SK-N-SH (cell line): ENCODE measurements at places on chromosomes 3 and 15. TPM values are rescaled to one million over a fixed set of nuclear protein-coding genes. Genes with fewer than 3 reads are reported as not detected.

Gene OGG1
- 26.8 and 30.9 TPM in 2 replicates for polyA plus RNA-seq

DNA sequence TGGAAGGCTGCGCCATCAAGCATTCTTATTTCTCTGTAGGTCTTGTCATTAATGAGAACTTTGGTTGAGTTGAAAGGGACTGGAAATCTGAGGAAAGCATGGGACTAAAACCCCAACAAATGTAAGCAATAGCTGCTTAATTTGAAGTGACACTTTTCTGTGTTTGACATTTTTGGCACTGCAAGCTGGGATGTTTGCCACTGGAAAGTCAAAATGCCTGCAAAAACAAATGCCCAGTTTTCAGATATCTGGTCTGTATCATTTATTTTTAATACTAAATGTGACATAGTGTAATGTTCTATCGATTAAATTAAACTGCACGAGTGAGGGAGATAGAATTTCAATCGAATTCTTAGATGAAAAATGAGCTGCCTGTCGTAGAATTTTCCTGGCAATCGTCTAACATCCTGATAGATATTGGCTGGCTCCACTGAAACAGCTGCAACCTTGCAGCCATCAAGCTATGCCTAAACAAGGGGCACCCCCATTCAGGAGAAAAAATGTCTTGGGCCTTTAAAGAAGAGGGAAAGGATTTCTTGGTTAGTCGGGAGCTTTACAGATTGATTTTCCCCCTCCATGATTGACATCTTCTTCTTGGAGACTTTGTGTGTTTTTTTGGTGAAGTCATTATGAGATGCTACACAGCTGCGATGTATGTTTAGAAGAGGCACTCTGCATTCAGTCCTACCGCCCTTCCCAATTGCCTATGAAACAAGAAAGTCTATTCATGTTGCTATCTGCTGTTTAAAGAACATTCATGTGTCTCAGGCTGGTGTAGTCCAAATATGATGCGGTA is 316.7 kb upstream of the TBL1XR1 start:
- no peak for DNase-seq
- H3K4me1 ChIP-seq: no peaks in the 10 kb centered on the region
- no peaks in the 10 kb centered on the region for H3K36me3 ChIP-seq
- H3K27ac ChIP-seq: peak overlapping the region; percentile 68; the same call in 1 of the 2 replicates

- H3K27ac ChIP-seq: no peak overlapping the region
- no peaks in the 10 kb centered on the region for H3K4me1 ChIP-seq
- H3K36me3 ChIP-seq: no peaks in the 10 kb centered on the region
- no peaks in the 10 kb centered on the region for H3K27me3 ChIP-seq
- no peak for DNase-seq
Measured at GRCh38 chr3:137746808-137747207, 17.3 kb upstream of the SOX14 start.

Gene WNT5A
- polyA plus RNA-seq: 27.1 and 30.7 TPM in 2 replicates

DNA sequence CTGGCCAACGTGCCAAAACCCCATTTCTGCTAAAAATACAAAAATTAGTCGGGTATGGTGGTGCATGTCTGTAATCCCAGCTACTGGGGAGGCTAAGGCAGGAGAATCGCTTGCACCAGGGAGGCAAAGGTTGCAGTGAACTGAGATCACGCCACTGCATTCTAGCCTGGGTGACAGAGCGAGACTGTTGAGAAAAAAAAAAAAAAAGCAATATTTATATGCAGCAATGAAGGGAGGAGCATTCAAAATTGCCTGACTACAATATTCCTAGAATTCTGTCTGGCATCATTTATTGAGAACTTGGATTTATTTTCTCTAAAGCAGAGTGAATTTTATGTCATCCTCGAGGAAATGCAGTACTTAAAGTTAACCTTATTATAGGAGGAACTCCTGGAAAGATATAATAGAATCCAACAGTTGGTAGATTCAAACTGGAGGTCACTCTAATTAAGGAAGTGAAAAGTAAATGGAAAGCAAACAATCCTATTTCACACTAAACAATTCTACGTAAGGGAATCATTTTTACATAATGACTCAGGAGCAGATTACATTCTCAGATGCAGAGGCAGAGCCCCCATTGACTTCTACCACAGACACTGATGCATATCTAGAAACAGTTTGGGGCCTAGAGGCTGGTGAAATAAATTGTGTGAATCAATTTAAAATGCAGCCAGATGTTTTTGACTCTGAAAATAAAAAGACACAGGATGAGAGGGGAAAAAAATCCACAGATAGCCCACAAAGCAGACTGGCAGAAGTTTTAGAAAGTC is 82.1 kb upstream of the FHIT start:
- H3K27ac ChIP-seq: peak overlapping the region; percentile 60; the same call in 1 of the 2 replicates
- H3K27me3 ChIP-seq: no peaks in the 10 kb centered on the region
- H3K36me3 ChIP-seq: no peaks in the 10 kb centered on the region
- H3K4me3 ChIP-seq: no peak overlapping the region

Gene OCA2
- 0.10 and 0.16 TPM in 2 replicates for polyA plus RNA-seq

DNA sequence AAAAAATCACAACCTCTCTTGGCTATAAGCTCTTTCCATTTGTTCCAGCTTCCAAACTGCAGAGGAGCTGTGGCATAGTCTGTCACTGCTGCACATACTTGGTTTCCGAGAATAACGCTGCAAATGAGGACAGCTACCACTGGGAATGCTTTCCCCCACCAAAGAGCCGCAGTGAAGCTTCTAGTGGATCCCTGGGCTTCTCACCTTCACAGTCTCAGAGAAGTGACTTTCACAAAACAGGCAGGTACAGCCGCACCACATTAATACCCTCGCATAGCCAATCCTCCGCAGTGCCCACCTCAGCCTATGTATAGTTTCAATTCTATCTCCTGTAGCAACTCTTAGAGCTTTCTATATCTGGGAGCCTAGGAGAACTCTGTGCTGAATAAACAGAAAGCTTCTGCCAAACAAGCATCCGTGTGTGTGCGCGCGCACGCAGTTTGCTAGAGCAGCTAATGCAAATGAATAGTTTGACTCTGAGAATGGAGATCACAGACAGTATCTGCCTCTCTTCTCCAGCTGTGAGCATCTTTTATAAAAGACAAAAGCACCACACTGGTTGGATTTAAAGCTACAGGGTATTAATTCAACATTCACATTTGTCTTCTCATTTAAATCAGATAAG is 81.9 kb upstream of the PLXND1 start:
- peak overlapping the region; percentile 55 for H3K4me3 ChIP-seq
- peak; percentile 38 for DNase-seq
- H3K4me1 ChIP-seq: peaks cover 21% of the 10 kb centered on the region
- no peaks in the 10 kb centered on the region for H3K27me3 ChIP-seq
- no peaks in the 10 kb centered on the region for H3K36me3 ChIP-seq

DNA sequence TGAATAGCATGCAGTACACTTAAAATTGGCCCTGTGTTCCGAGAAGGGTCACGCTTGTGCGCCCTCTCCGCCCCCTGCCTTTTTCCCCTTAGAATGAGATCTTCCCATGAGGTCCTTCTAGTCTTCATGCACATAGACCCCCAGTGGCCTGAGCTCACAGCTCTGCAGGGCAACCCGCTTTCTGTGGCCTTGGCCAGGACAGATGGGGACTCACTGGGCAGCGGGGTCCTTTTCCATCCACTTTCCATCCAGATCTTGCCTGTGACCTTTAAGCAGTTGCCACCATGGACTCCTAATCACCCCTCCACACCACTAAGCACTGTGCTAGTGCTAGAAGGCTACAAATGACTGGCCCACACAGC is 244.4 kb downstream of the UACA start:
- no peak for DNase-seq
- H3K36me3 ChIP-seq: no peaks in the 10 kb centered on the region
- no peak overlapping the region for H3K4me3 ChIP-seq
- peaks cover 12% of the 10 kb centered on the region; the same call in 1 of the 2 replicates for H3K4me1 ChIP-seq

- H3K4me1 ChIP-seq: no peaks in the 10 kb centered on the region
- H3K27ac ChIP-seq: no peak overlapping the region
- DNase-seq: no peak
Measured at GRCh38 chr15:90705212-90705611, 11.9 kb upstream of the BLM start.

- no peak for DNase-seq
- H3K27me3 ChIP-seq: no peaks in the 10 kb centered on the region
- H3K36me3 ChIP-seq: no peaks in the 10 kb centered on the region
- H3K4me1 ChIP-seq: no peaks in the 10 kb centered on the region
- no peak overlapping the region for H3K4me3 ChIP-seq
- H3K27ac ChIP-seq: no peak overlapping the region
Measured at GRCh38 chr3:171986757-171987518, 52.4 kb upstream of the FNDC3B start.

GRCh38 chr3:141998669-141999290 is 122.3 kb downstream of the ATP1B3 start:
- H3K36me3 ChIP-seq: peaks cover 3% of the 10 kb centered on the region
- no peak overlapping the region for H3K4me3 ChIP-seq
- no peak overlapping the region for H3K27ac ChIP-seq
- peak; percentile 16 for DNase-seq
- H3K27me3 ChIP-seq: no peaks in the 10 kb centered on the region
- H3K4me1 ChIP-seq: no peaks in the 10 kb centered on the region; the same call in 1 of the 2 replicates

- peaks cover 5% of the 10 kb centered on the region; the same call in 1 of the 2 replicates for H3K4me1 ChIP-seq
- no peak overlapping the region for H3K27ac ChIP-seq
- no peaks in the 10 kb centered on the region for H3K27me3 ChIP-seq
Measured at GRCh38 chr3:119835556-119835955, 53.7 kb downstream of the NR1I2 start.

DNA sequence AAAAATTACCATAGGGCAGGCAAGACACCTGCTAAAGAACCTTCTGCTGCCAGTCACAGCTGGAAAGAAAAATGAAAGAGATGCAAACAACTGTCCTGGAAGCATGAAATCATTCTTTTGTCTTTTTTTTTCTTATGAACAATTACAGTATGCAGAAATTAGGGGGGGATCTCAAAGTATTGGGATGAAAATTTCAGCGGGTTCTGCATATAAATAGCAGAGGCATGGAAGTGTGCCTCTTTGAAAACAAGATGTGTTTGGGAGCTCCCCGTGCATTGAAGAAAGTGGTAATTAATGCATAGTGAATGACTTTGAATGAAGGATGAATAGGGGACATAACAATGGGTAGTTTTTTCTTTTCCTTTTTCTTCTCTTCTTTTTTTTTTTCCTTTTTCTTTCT is 431.2 kb downstream of the SOX2 start:
- no peak overlapping the region for H3K27ac ChIP-seq
- no peak overlapping the region for H3K4me3 ChIP-seq
- H3K27me3 ChIP-seq: no peaks in the 10 kb centered on the region
- DNase-seq: no peak
- no peaks in the 10 kb centered on the region for H3K36me3 ChIP-seq
